Activated CD4-positive, alpha-beta memory T cell treated with anti-CD3 and anti-CD28 coated beads, Interleukin-2, amount 10 ng/mL, durations not matched to agents 7 days and 5 days (primary cell): ENCODE measurements at places on chromosomes 6 and 20.

- H3K27me3 ChIP-seq: peaks cover 3% of the 10 kb centered on the region
- H3K4me1 ChIP-seq: no peaks in the 10 kb centered on the region
- no peak within 1 kb of the TSS for H3K4me3 ChIP-seq
- H3K27ac ChIP-seq: no peak within 1 kb of the TSS
- DNase-seq: no peak
Measured at GRCh38 chr6:31927242-31927862, at the start of gene C2. Gene C2, plus strand, starts transcription at chr6:31927717. Its CDS starts 36 bp downstream, at chr6:31927753.

DNA sequence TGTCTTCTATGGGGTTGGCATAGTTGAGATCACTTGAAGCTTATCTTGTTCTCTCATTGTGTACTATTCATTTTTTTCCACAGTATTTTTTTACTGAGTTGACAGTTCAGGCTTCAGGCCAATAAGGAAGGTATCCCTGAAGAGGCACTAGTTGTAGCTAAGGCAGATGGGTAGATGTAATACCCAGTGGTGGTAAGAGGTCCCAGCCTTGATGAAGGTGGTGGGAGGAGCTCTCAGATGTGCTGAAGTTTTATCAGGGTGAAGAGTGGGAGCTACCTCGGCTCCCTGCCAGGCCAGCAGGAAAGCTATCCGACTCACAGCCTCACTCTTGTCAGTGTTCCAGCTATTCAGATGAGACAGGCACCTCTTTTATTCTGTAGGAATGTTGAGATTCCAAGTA, 87.7 kb upstream of the UFL1 start:
- H3K4me3 ChIP-seq: no peak overlapping the region
- DNase-seq: no peak
- H3K27me3 ChIP-seq: peaks cover 2% of the 10 kb centered on the region
- H3K36me3 ChIP-seq: no peaks in the 10 kb centered on the region
- no peak overlapping the region for H3K27ac ChIP-seq
- H3K4me1 ChIP-seq: peaks cover 6% of the 10 kb centered on the region

- no peaks in the 10 kb centered on the region for H3K36me3 ChIP-seq
- H3K4me3 ChIP-seq: no peak overlapping the region
- H3K4me1 ChIP-seq: no peaks in the 10 kb centered on the region
- DNase-seq: no peak
- no peaks in the 10 kb centered on the region for H3K27me3 ChIP-seq
- H3K27ac ChIP-seq: no peak overlapping the region
Measured at GRCh38 chr6:133648581-133648980, 240.3 kb upstream of the TCF21 start.

GRCh38 chr6:36114798-36115408, 15.4 kb upstream of the MAPK13 start:
- no peak for DNase-seq
- peaks cover 79% of the 10 kb centered on the region for H3K4me1 ChIP-seq
- no peaks in the 10 kb centered on the region for H3K27me3 ChIP-seq
- peaks cover 67% of the 10 kb centered on the region for H3K36me3 ChIP-seq
- peak overlapping the region; percentile 49 for H3K4me3 ChIP-seq
- peak overlapping the region; percentile 99 for H3K27ac ChIP-seq

GRCh38 chr6:55983861-55984260, 108.5 kb upstream of the BMP5 start:
- H3K36me3 ChIP-seq: no peaks in the 10 kb centered on the region
- no peak overlapping the region for H3K4me3 ChIP-seq
- no peaks in the 10 kb centered on the region for H3K27me3 ChIP-seq
- H3K4me1 ChIP-seq: no peaks in the 10 kb centered on the region
- H3K27ac ChIP-seq: no peak overlapping the region

DNA sequence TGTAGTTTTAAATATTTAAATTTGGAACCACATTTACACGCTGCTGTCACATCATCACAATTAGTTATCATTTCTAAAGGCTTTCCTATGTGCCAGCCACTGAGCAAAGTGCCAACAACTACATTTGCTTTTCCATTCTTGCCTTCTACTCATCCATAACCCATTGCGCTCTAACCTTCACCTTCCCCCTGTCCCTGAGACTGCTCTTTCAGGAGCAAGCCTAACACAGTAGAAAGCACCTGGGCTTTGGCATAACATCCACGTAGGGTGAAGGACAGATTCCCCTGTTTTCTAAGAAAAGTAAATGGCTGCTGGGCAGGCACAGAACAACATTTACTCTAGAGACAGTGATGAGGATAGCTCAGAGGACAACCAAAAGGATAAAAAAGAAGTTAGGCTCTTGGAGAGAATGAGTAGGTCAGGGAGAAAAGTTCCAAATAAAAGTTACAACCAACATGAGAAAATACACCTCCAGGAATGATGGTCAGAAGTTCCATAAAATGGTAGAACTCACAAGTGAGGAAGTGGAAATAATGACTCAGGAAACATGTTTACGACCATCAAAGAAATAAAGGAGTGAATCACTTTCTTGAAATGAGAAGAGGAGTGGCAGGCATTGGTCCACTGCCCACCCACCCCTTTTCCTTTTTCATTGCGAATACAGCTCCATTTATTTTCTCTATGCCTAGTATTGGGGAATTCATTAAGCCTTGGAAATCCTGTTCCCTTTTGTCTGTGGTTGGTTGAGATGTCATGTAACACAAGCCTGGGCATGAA, 77.2 kb downstream of the PFDN4 start:
- H3K36me3 ChIP-seq: no peaks in the 10 kb centered on the region
- DNase-seq: no peak
- H3K27me3 ChIP-seq: no peaks in the 10 kb centered on the region
- H3K4me3 ChIP-seq: no peak overlapping the region
- peaks cover 8% of the 10 kb centered on the region for H3K4me1 ChIP-seq
- no peak overlapping the region for H3K27ac ChIP-seq

DNA sequence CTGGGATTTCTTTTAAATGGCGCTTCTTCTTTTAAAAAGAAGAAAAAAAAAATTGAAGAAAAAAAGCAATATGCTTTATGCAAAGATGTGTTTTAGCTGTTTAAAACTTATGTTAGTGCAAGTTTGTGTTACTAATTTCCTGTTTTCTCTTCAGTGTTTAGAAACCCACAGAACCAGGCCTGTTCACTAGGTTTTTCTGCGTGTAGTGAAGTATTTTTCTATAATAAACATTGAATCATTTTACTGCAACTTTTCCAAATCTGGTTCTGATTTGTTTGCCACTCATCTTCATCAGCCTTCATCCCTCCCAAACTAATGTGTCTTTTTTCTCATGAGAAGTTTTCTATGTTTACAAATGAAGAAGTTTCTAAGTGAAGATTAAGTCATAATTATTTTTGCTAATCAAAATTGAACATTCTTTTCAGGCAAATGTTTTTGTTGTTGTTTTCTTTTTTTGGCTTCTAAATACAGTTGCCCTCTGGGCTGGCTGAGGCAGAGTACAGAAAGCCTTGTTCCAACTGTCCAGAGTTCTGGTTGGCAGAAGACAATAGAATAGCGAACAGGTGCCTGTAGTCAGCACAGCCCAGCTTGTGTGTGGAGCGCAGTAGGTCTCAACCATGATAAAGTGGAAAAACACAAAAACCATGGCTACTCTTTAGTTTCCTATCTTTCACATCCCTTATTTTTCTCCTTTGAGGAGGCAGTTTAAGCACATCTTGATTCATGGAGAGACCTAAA, 14.5 kb downstream of the ZNF76 start:
- no peak overlapping the region for H3K4me3 ChIP-seq
- peaks cover 6% of the 10 kb centered on the region for H3K36me3 ChIP-seq
- H3K27me3 ChIP-seq: no peaks in the 10 kb centered on the region
- DNase-seq: no peak
- no peak overlapping the region for H3K27ac ChIP-seq

DNA sequence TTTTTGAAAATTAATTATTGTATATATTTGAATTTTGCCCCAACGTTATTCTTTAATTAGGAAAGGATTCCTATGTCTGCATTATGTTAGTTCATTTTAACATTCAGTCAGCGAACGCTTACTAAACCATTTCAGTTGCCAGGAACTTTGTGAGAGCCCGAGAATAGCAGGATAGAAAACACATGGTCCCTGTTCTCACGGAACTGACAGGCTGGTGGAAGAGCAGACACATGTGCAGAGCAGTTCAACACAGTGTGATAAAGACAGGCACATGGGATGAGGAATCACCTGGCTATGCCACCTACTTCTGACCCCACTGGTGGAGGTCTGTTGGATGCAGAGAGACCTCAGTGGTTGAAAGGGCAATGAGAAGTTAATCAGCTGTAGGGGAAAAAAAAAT, 367.2 kb downstream of the EPM2A start:
- peaks cover 12% of the 10 kb centered on the region for H3K4me1 ChIP-seq
- H3K27ac ChIP-seq: no peak overlapping the region
- no peak overlapping the region for H3K4me3 ChIP-seq
- no peaks in the 10 kb centered on the region for H3K36me3 ChIP-seq

- no peak overlapping the region for H3K27ac ChIP-seq
- H3K4me3 ChIP-seq: no peak overlapping the region
- H3K27me3 ChIP-seq: no peaks in the 10 kb centered on the region
- no peak for DNase-seq
- H3K36me3 ChIP-seq: no peaks in the 10 kb centered on the region
Measured at GRCh38 chr6:37668251-37668650, 29.4 kb downstream of the MDGA1 start.

DNA sequence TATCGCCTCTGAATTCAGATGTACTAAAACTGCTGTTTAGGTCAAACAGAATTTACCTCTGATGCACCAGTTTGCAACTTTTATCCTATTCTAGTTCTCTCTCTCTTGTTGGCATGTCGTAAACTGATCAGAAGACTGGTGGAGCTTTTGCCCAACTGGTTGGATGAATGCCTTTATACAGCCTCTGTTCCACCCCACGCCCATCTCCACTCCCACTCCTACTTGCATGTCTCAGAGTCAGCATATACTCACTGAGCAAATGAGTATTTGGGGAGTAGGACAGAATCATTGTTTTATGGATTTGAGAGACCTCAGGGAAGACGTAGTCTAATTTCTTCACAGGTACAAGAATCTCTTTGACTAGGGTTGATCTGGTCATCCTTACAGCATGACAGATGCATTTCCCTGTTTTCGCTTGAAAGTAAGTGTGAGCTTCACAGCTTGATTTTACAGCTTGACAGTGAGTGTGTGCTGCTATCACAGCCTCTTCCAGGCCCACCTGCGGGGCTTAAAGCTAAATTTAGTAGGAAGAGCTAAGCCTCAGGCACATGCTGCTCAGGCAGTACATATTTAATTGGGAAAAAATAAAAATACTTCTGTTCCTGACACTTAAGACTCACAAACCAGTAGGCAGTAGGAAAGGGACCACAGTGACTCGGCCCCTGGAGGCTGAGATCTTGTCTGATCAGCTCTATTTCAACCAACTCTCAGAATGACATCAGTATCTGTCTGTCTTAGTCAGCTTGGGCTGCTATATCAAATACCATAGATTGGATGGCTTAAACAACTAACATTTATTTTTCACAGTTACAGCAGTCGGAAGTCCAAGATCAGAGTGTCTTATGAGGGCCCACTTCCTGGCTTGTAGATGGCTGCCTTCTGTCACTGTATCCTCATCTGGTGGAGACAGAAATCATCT, 30.4 kb downstream of the TRMT6 start:
- peaks cover 20% of the 10 kb centered on the region for H3K4me1 ChIP-seq
- no peaks in the 10 kb centered on the region for H3K36me3 ChIP-seq
- DNase-seq: no peak
- H3K27me3 ChIP-seq: peaks cover 13% of the 10 kb centered on the region
- peak overlapping the region; percentile 2 for H3K27ac ChIP-seq

DNA sequence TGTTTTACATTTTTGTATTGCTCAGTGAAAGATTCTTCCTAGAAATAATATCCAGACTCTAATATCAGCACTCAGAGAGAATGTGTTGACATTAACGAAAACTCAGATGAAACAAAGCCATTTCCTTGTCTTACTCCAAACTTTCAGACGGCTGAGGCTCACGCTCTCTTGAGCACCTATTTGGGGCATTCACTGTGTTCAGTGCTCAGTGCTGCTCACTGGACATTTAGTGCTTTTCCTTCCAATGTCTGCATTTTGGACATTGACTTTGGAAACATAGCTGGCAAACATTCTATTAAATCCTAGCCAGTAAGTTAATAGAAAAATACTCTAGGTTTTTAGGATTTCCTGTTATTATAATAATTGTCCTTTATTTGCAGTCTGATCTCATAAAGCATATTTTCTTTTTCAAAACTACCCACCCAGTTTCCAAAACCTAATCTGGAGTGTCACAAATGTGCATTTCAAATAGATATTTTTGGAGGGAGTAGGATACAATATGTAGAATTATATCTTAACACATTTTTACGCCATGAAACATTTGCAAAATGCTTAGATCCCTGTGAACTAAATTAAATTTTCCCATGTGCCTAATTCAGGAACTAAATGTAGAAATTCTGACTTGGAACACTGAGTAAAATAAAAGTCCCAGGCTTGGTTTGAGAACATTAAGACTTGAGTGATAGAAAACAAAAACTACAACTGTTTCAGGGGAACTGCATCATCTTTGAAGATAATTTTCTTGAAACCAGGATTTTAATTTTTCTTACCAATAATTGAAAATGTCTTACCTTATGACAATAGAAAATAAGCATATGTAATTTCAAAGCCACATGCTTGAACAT, 91.7 kb upstream of the B3GAT2 start:
- no peak overlapping the region for H3K4me3 ChIP-seq
- H3K27ac ChIP-seq: no peak overlapping the region
- DNase-seq: no peak
- H3K4me1 ChIP-seq: no peaks in the 10 kb centered on the region
- peaks cover 1% of the 10 kb centered on the region for H3K27me3 ChIP-seq

GRCh38 chr20:63319164-63320040, 26.4 kb downstream of the COL20A1 start:
- no peak overlapping the region for H3K4me3 ChIP-seq
- H3K36me3 ChIP-seq: no peaks in the 10 kb centered on the region
- H3K27me3 ChIP-seq: peaks cover 15% of the 10 kb centered on the region

- DNase-seq: no peak
- H3K27me3 ChIP-seq: peaks cover 8% of the 10 kb centered on the region
- no peak overlapping the region for H3K4me3 ChIP-seq
- no peak overlapping the region for H3K27ac ChIP-seq
Measured at GRCh38 chr6:70033781-70034180, 167.4 kb downstream of the COL19A1 start.
